ENCODE measurements at places on chromosomes 7 and 10.

DNA sequence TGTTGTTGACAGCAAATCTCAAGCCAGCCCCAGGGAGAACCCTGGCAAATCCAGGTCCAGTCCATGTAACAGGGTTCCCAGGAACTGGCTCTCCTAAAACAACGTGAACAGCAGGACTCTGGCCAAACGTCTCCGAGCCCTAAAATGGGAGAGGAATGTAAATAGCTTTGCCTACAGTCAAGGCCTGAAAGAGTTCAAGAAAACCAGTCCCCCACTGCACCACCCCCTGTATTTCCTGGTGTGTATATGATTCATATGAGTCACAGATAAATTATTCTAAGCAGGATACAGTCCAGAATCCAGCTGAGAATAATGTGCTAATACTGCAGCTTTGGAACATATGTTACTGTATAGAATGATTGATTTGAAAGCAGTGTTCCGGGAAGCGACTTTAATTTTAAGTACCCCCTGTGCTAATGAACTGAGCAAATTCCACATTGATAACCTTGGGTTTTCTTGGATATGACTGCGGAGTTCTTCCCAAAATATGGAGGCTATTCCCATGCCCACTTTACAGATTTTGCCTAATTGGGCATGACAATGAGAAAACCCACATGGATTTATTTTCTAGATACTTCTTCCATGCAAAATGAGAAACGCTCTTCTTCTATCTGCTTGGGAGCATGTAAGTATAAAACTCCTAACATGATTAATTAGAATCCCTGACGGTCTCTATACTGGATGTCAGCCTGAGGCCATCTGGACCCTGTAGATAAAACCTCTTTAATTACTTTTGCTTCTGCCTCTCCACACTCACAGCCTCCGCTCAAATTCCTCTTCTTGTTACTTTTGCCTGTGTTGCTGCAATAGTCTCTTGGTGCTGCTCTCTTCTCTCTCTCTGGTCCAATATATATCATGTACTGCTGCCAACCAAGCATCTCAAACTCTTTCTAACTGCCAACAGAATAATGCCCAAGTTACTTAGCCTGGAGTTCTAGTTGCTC is 50.2 kb downstream of the LAMB4 start:
- no peak for DNase-seq

DNA sequence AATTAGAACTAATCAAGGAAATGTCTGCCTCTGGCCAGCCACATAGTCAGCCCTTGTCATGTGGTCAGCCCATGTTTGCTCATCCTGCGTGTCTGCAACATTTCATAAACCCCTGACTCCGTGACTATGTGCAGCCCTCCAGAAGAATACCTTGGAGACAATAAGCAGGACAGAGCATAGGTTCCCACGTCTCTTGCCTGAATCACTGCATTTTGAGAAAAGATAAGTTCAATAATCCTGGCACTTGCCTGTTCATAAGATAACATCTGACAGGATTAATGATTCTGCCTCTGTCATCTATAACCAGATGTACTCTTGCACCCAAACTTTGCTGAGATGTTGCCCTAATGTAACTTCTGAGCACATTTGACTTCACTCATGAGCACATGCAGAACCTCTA is 78.4 kb downstream of the AKR1D1 start:
- DNase-seq: no peak

- no peak for DNase-seq
These were observed 396.2 kb upstream of the IGFBP3 start for GRCh38 chr7:46317256-46317655.

GRCh38 chr7:55569269-55569663 is 3.0 kb downstream of the VOPP1 start:
- no peak for DNase-seq

- DNase-seq: no peak
These were observed 10.8 kb downstream of the PDE1C start for GRCh38 chr7:32059289-32060011.

GRCh38 chr7:30726296-30727006 is 25.5 kb upstream of the INMT start:
- DNase-seq: peak; percentile 34

- no peak for DNase-seq
These were observed 182.4 kb downstream of the CCDC3 start for GRCh38 chr10:12819071-12819470.

GRCh38 chr7:100949227-100949932 is at the start of gene MUC3A:
Gene MUC3A (plus strand): TSS chr7:100949534. CDS start chr7:100949625, 91 bp downstream.
- no peak for DNase-seq

DNA sequence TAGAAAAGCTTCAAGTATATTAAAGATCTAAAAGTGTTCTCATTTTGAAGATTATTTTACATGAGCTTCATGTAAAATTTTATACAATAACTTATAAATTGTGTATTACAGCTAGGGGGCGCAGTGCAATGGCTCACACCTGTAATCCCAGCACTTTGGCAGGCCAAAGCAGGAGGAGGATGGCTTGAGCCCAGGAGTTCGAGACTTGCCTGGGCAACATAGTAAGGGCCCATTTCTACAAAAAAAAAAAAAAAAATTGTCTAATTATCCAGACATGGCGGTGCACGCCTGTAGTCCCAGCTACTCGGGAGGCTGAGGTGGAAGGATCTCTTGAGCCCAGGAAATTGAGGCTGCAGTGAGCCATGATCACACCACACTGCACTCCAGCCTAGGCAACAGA is 16.6 kb downstream of the ACBD5 start:
- DNase-seq: peak; percentile 38

GRCh38 chr10:102682416-102682815 is 31.8 kb downstream of the ARL3 start:
- no peak for DNase-seq

GRCh38 chr7:110051372-110051771 is 1039.6 kb upstream of the LRRN3 start:
- DNase-seq: no peak

- DNase-seq: no peak
These were observed 21.5 kb downstream of the BTAF1 start for GRCh38 chr10:91944880-91945630.

DNA sequence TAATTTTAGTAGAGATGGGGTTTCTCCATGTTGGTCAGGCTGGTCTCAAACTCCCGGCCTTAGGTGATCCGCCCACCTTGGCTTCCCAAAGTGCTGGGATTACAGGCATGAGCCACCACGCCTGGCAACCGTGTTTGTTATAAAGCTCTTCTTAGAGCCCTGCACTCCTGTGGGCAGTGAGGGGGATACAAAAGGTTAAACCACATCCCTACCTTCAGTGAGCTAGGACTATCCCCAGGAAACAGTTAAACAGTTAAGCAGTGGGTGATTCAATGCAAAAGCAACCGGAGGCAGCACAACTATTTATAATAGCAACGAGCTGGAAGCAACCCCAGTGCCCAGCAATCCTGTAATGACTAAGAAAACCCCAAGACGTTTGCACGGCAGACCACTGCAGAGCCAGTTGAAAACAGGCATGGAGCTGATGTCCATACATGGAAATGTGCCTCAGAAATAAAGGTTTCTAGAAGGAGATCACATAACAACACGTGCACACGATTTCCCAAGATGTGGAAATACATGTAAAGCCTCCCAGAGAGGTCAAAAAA is 107.2 kb upstream of the LYZL2 start:
- DNase-seq: no peak

GRCh38 chr10:24303522-24304310 is 94.8 kb downstream of the KIAA1217 start:
- no peak for DNase-seq

GRCh38 chr10:87860156-87860795 is 3.1 kb downstream of the KLLN start:
- no peak for DNase-seq

DNA sequence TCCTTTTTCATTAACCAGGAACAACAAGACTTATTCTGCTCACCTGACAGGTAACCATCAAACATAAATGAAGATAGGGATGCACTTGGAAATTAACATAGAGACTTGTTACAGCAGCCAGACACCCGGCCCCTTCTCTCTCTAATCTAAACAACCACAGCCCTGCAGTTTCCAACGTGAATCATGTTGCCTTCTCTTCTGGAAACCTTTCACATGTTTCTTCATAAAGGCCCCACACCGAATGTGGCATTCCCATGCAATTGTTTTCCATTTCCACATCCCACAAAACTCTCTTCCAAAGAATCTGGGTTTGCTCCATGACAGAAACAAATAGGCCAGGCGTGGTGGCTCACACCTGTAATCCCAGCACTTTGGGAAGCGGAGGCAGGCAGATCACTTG is 15.0 kb upstream of the WDR86 start:
- no peak for DNase-seq

DNA sequence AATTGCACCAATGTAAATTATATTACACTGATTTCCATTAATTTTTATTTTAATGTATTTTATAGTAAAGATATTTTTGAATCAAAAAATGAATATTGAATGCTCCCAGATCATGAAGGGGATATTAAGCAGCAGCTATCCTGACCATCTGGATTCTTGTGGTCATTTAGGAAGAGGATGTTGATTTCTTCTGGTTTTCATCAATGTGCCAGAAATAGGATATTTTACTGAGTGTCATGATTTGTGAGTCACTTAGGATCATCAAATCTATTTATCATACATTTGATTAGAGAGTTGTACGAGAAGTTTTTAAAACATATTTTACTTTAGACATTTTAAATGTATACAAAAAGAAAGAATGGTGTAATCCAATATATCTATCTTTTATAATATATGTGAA is 366.3 kb upstream of the CHRM2 start:
- no peak for DNase-seq

- DNase-seq: no peak
These were observed 196.7 kb downstream of the SEMA3E start for GRCh38 chr7:83452256-83452655.

DNA sequence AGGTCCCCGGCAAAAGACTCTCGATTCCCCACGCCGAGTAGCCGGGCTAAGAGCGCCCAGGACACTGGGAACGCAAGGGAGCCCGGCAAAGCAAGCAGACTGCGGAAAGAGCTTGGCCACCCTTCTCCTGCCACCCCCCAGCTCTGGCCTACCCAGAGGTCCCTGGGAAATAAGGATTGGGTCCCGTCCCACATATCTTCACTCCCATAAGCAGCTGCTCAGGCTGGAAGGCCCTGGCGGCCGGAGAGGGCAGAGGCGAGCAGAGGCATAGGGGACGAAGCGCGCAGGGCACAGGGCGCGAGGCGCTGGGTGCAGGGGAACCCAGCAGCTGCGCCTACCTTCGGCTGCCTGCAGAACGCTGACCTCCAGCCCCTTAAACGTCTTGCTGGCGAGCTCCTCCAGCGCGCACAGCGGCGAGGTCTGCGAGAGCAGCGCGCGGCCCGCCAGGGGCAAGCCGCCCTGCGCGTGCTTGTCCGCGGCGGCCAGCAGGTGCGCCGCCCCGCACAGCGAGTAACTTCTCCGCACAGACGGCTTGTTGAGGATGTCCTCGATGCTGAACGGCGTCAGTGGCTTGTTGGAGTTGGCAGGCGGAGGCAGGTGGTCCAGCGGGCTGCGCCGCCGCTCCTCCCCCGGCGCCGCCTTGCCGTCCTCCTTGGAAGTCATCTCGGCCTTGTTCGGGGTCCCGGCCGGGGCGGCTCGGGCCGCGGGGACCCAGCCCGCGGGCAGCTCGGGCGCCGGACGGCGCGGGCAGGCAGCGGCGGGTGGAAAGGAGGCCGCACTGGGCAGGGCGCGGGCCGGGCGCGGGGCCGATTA is 904 bp downstream of the LBX1 start:
- peak; percentile 36 for DNase-seq

DNA sequence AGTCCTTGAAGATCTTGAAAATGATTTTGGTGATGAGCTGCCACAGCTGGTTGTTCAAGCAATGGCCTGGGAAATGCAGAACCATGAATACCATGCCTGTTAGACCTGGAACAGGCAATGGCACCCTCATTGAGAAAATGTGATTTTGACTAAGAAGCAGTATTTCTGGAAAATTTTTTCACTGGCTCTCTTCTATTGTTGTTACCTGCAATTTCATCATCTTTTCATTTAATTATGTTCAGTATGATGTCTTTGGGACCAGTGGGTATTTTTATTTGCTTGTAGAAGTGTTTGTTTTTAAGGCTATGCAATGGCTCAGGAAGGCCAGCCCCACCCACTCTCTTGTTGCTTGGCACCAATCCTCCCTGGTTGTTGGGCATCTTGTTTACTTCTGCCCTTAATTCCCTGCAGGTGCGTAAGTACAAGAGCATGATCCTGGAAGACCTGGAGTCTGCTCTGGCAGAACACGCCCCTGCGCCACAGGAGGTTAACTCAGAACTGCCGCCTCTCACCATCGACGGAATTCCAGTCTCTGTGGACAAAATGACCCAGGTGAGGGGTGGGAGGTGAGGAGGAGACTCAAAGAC is 78.6 kb downstream of the NRF1 start:
- DNase-seq: no peak

DNA sequence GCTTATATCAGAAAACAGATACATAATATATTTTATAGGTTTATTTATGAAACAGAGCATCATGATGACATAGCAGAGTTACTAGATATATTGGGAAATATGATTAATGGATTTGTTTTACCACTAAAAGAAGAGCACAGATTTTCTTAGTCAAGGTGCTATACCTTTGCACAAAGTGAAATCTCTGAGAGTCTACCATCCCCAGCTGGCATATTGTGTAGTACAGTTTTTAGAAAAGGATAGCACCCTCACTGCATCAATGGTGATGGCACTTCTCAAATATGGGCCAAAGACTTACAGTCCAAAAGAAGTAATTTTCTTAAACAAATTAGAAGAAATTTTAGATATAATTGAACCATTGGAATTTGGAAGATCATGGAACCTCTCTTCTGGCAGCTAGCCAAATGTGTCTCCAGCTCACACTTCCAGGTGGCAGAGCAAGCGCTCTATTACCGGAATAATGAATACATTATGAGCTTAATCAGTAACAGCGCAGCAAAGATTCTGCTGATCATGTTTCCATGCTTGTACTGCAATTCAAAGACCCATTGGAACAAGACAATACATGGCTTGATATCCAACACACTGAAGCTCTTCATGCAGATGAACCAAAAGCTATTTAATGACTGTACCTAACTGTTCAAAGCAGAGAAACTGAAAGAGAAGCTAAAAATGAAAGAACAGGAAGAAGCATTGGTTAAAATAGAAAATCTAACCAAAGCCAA is 21.9 kb upstream of the CREB3L2 start:
- DNase-seq: no peak

GRCh38 chr10:33937036-33937730 is 602.7 kb upstream of the NRP1 start:
- DNase-seq: no peak

DNA sequence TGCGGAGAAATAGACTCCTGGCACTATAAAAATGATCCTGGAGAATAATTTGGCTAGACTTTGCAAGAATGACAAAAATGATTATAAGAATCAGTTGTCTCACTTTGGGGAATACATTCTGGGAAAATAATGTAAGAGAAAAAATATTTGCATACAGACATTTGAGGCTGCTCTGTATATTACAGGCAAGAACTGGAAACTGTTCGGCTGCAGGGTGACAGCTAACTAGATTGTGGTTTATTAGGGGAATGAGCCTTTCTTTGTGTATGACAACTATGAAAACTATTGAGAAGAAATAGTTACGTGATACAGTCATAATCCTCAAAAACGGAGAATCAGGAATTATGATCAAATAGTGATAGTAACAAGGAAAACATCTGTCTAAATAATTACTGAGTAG is 8.6 kb downstream of the TRIM56 start:
- DNase-seq: no peak

GRCh38 chr10:120433141-120433540 is 23.9 kb upstream of the PLPP4 start:
- DNase-seq: no peak

Data from activated T-cell treated with anti-CD3 and anti-CD28 coated beads, Interleukin-2, amount 50 U/mL, for 1 hour (primary cell).